ENCODE measurements at places on chromosomes 16 and 17.
A peak's percentile ranks its signal among the peaks of the same experiment; 100 is the strongest.

- DNase-seq = no peak
Observed at GRCh38 chr17:28992625-28993600, 12.9 kb downstream of the SEZ6 start.

DNA sequence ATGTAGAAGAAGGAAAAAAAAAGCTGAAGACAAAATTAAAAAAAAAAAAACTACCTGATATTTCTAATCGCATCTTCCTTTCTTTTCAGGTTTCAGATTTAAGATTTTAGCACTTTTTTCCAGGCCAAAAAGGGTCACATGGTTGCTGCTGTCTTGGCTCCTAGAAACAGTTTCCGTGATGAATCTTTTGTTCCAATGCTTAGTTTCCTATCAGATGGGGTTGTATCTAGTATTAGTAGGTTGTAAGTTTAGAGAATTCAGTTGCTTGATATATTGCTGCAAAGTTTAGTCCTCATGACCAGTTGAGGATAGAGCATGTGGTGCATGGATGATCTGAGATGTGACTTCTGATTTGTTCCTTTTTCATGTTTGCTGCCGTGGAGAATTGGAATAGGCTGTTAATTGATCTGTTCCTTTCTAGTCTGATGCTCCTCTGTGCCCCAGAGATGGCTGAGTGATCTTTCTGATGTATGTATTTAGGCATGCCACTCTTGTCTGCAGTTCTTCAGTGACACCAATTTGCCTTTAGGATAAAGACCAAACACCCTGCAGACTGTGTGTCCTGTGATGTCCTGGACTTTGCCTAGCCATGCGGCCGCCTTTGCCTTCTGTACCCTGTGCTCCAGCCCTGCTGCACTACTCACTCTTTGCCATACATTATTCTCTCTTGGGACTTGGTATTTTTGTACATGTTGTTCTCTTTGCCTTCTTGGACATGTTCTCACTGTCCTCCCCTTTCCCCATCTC, 94.0 kb downstream of the MRTFB start:
- DNase-seq = no peak

DNA sequence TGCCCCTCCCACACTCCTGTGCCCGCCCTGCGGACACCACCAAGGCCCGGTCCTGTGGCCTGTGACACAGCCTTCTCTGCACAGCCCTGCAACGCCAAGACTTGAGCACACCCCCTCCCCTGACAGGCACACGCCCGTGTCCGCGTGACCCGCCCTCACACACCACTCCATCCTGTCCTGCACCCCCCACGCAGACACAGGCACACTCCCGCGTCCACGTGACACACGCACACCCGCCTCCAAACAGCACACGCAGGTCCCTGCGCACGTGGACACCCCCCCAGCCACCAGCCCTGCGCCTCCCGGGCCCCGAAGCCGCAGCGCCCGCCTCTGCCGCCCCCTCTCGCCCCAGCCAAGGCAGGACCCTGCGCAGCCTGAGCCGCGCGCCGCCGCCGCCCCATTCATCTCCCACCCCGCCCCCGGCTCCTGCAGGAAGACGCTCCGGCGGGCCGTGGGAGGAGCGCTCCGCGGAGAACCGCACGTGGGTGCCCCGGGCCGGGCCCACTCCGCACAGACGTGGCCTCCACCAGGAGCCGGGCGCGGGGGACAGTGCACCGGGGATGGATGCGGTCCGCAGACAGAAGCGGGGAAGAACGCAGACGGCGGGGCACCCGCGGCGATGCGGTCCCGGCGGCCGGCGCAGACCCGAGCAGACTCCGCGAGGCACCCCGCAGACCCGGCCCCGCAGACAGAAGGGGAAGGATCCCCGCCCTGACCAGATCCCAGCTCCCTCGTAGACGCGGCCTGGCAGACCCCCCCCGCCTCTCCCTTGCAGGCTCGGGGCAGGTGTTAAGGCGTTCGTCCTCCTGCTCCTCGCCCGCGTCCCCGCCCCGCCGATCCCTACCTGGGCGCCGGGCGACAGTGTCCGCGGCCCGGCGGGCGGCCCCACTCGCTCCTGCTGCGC, 506 bp downstream of the CAMKK1 start:
- DNase-seq = peak; percentile 88

DNA sequence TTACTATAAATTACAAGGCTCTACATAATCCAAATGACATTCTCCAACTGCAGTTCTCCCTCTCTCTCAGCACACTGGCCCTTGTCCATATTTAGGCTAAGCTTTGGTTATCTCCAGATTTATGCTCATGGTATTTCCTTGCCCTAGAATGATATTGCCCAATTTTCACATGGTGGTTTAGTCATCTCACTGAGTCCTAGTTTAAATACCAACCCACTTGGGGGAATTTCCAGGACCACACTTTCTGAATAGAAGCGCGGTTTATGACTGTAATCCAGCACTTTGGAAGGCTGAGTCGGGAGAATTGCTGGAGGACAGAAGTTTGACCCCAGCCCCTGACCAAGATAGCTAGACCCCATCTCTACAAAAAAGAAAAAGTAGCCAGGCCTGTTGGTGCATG, 280.1 kb upstream of the MON1B start:
- DNase-seq = no peak

GRCh38 chr16:54061454-54061853, 225.1 kb downstream of the IRX3 start:
- no peak for DNase-seq

DNA sequence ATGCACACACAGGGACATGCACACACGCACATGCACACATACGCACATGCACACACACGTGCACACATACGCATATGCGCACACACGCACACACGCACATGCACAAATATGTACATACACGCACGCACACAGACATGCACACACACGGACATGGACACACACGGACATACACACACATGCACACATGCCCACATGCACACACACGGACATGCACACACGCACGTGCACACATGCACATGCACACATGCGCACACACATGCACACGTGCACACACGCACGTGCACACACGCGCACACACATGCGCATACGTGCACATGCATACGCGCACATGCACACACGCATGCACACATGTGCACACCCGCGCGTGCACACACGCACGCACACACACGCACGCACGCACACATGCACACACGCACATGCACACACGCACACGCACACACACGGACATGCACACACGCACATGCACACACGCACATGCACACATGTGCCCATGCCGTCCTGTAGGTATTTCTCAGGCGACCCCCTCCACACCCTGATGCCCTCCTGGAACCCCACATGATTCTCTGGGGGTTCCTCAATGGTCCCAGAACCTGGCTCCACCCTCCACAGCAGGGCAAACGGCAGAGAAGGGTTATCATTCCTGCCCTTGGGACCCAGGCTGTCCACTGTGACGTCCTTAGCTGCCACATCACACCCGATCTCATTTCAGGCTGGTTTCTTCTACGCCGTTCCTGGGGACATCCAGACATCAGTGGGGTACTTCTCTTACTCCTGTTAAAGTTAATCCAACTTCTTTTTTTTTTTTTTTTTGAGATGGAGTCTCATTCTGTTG, 9.6 kb upstream of the RBFOX3 start:
- no peak for DNase-seq

GRCh38 chr17:78726513-78726912, 55.6 kb downstream of the CYTH1 start:
- no peak for DNase-seq

- no peak for DNase-seq
Observed at GRCh38 chr16:28879261-28879840, 1.1 kb downstream of the ATP2A1 start.

Data from naive B cell (primary cell).